ENCODE measurements at places on chromosomes 6 and 20.

DNA sequence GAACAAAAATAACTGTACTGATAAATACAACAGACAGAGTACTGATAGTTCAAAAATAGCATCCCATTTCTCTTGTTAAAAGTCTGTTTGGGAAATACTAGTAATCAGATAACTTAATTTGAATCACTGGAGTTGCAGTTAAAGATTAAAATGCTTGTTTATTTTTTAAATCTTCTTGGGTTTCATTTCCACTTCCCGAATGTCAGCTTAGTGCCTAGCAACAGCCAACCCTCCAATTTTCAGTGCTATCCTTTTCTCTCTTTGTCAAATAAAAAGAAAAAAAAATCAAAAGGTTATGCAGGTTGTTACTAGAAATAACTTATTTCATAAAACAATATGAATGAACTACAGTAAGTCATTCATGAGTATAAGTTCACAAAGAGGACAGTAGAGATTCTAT is 257.7 kb upstream of the STXBP5 start:
- DNase-seq = no peak

GRCh38 chr6:166266336-166266735 is 41.9 kb downstream of the PRR18 start:
- no peak for DNase-seq

DNA sequence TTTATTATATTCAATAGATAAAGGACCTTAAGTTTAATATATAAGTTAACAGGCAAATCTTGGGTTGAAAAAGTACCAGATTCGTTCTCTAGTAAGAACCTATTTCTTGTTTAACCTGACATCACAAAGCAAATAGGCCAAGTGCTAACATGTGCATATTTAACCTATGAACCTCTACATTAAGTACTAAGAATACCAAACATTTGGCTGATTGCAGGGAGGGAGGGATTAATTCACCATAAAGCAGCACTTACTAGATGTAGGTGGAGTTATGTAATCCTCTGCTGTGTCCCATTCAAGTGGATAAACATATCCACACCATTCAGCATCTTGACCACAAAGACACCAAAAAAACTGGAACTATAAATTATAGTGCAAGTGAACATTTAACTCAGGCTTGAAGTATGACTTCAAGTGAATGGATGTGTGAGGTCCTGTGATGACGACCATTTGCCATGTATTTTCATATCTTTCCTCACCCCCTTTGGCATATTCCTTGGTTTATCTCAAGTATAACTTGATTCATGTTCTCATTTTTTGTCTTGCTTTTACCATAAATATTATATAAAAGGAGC is 10.2 kb downstream of the STX11 start:
- DNase-seq = no peak

- DNase-seq = no peak
These were observed 30.0 kb downstream of the SLX4IP start for GRCh38 chr20:10465135-10465534.

DNA sequence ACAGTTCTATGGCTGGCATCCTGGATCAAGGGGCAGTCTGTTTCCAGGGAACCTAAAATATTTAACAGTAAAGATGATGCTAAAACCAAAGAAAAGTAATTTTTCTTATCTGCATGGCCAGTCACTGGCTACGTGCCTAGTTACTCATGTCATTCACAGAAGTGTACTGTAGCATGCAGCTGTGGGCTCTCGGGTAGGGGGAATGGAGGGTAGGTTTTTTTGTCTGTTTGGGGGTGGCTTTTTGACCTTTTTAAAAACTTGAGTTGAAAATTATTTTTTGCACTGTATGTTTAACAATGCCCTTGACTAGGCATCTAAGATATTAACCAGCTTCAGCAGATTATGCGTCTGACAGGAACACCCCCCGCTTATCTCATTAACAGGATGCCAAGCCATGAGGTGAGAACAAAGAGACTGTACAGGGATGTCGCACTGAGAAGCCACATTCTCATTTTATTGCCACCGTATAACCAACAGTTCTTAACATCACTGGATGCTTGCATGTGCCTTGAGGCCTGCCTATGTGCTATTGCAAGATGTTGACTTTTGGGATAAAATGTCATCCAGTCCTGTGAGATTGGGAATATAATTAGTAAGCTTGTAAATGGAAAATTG is 30.3 kb upstream of the MAPK13 start:
- DNase-seq = no peak

All from activated CD8-positive, alpha-beta memory T cell treated with anti-CD3 and anti-CD28 coated beads for 1 hour (primary cell).